Heart left ventricle (tissue), 16 donors: ENCODE measurements at places on chromosomes 2 and 18.

DNA sequence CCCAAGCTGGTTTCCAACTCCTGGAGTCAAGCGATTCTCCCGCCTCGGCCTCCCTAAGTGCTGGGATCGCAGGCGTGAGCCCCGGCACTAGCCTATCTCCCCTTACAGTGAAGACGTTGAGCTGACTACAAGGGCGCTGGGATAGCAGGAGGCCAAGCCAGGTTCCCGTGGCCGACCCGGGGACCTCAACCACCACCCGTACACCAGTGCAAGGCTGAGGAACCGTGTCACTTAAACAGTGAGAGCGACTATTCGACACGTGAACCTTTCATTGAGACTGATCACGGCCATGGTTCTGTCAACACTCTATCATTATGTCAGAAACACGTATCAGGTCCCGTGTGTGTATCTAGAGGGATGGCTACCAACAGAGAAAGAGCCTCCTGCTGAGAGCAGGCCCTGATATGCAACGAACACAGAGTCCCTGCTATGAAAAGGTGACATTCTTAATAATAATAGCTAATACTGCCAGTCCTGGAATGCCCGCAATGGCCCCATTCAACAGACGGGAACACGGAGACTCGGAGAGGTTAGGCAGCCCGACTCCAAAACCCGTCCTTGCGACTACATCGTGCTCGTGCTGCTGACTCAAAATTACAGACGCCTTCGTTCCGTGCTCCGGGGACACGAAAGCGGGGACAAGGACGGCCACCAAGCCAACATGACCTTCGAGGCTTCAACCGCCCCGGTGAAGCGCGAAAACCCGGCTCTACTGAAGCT lies 833 bp downstream of the AFG3L2 start:
- H3K27me3 ChIP-seq, result no peaks in the 10 kb centered on the region
- peak; percentile 48 for DNase-seq
- peak overlapping the region; percentile 100 for H3K27ac ChIP-seq

GRCh38 chr2:108910541-108911396 lies 78.3 kb downstream of the EDAR start:
- H3K27ac ChIP-seq, result no peak overlapping the region
- H3K4me3 ChIP-seq, result no peak overlapping the region
- no peaks in the 10 kb centered on the region for H3K36me3 ChIP-seq
- H3K27me3 ChIP-seq, result no peaks in the 10 kb centered on the region

- no peaks in the 10 kb centered on the region for H3K36me3 ChIP-seq
- no peak for DNase-seq
- no peaks in the 10 kb centered on the region for H3K27me3 ChIP-seq
- peak overlapping the region; percentile 91 for H3K27ac ChIP-seq
- H3K4me3 ChIP-seq, result peak overlapping the region; percentile 79
Observed at GRCh38 chr2:73072129-73072395, 550 bp upstream of the SFXN5 start.

- H3K27ac ChIP-seq, result no peak overlapping the region
- H3K4me1 ChIP-seq, result peaks cover 51% of the 10 kb centered on the region
- DNase-seq, result no peak
- H3K27me3 ChIP-seq, result no peaks in the 10 kb centered on the region
Observed at GRCh38 chr2:172457536-172457935, 30.1 kb downstream of the ITGA6 start.

DNA sequence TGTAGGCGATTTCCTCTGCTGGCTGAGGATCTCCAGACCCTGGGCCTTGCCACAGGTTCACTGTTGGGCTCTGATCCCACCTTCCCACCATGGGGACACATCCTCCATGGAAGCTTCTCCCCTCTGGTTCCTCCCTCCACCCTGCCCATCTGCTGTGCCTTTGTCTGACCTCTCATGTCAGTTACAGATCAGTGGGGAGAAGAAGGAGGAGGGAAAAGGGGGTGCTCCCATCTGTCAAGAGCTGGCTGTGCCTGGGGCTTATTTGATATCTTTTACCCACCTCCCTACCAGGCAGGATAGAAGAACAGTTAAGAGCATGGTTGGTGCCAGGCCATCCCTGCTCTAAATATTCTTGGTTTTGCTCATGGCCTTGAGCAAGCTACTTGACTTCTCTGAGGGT lies 12.3 kb upstream of the DNAJB2 start:
- no peak for DNase-seq
- H3K4me1 ChIP-seq, result peaks cover 5% of the 10 kb centered on the region
- H3K27ac ChIP-seq, result no peak overlapping the region
- no peaks in the 10 kb centered on the region for H3K36me3 ChIP-seq
- no peaks in the 10 kb centered on the region for H3K27me3 ChIP-seq

GRCh38 chr18:61596296-61596695 lies 263.1 kb downstream of the CDH20 start:
- no peak overlapping the region for H3K4me3 ChIP-seq
- H3K27me3 ChIP-seq, result no peaks in the 10 kb centered on the region
- H3K27ac ChIP-seq, result no peak overlapping the region
- no peaks in the 10 kb centered on the region for H3K36me3 ChIP-seq
- DNase-seq, result no peak

GRCh38 chr18:24060644-24061043 lies 46.1 kb downstream of the TTC39C start:
- no peaks in the 10 kb centered on the region for H3K27me3 ChIP-seq
- H3K4me1 ChIP-seq, result peaks cover 2% of the 10 kb centered on the region
- H3K27ac ChIP-seq, result no peak overlapping the region
- no peak for DNase-seq
